Activated T-helper 17 cell treated with anti-CD3 and anti-CD28 coated beads, Interleukin-2, amount 50 U/mL, for 72 hours (primary cell): ENCODE measurements at places on chromosomes 5 and 9.

DNA sequence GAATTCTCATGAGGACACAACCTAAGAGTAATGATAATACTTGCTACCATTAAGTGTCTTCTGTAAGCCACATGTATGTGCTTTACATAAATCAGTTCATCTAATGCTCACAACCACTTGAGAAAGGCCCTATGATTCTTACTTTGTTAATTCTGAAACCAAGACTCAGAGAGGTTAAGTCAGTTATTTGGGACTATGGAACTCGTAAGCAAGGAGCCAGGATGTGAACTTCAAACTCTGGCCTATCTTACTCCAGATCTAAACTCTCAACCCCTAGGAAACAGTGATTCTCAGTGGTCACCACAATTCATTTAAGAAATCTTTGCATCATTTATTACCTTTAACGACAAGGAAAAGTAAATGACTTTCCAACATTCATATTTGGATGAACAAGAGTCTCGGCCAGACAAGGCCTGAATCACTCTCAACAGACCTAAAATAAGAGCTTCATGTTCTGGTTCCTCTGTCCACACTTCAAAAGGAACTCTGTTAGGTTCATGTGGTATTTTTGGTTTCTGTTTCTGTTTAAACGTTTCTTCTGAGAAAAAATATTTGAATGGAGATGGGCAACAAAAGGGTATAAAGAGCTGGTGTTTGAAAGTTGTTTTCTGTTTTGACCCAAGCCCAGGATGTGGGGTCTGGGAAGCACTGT is 104.8 kb downstream of the LPAR1 start:
- ATAC-seq = no peak

DNA sequence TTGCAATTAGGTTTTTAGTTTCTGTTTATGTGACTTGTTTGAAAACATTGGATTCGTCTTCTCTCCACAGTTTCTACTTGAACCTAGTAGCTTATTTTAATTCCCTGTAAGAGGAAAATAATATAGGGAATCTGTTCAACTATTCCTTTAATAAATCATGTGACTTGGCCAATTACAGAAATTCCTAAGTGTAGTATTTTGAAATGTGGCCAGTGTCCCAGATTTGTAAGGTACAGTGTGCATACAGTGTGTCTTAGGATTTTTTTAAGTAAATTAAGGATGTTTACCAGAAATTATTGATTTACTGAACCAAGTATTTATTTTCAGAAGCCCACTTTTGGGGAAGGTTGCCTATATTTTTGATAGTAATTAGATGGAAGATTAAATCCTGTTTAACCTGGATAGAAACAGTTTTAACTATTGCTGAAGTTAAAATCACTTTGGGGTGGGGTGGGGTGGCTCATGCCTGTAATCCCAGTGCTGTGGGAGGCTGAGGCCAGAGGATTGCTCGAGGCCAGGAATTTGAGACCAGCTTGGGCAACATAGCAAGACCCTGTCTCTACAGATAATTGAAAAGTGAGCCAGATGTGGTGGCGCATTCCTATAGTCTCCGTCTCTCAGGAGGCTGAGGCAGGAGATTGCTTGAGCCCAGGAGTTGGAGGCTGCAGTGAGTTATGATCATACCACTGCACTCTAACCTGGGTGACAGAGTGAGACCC is 36.9 kb downstream of the G3BP1 start:
- no peak for ATAC-seq

DNA sequence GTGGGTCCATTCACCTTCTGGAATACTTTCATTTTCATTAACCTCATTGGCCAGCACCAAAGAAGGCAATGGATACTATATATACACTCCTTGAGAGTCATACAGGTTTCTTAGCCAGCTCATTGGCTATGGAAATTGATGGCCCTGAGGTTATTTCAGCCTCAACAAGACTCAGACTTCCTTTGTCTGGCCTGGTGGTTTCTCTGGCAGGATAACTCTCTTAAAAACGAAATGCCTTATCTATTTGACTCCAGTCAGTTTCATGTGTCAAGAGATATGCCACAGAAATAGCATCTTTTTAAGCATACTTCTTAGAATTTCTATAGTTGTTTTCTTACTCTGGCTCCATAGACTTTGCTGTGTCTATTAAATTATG is 28.9 kb downstream of the CDH9 start:
- ATAC-seq = no peak

DNA sequence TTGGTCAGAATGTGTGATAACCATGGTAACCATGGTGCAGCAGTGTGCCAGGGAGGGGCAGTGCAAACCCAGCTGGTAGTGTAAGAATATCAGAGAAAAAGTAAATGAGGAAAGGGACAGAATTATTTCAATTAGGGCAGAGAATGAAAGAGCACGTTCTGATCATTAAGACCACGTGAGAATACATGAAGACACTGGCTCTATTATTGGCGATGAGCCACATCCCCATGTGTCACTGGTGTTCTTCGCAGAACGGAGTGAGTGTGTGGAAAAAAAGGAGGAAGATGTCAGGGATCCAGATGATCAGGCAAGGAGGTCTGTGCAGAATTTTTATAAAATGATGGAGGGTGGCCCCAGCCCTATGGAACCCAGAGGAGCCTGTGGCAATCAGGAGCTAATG is 315.5 kb downstream of the SEMA5A start:
- ATAC-seq = no peak

DNA sequence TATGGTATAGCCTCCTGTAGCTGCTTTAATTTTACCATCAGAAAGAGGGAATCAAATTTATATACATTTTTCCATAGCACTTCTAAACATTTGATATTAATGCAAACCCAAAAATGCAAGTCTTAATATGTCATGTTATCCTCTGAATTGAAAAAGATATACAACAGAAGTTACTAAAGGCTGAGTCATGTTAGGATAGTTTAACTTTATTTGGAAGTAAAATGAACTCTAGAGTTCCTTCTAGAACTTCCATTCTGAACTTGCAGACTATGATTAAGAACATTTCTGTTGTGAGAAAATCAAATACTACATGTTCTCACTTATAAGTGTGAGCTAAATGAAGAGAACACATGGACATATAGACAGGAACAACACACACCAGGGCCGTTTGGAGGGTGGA is 317.3 kb upstream of the PRR16 start:
- ATAC-seq = no peak
